Activated naive CD4-positive, alpha-beta T cell treated with anti-CD3 and anti-CD28 coated beads, Interleukin-2, amount 10 ng/mL, durations not matched to agents 7 days and 5 days (primary cell): ENCODE measurements at places on chromosomes 13 and 19.

GRCh38 chr13:85638265-85638664 lies 161.0 kb downstream of the SLITRK6 start:
- no peak for DNase-seq

- DNase-seq = no peak
Observed at GRCh38 chr13:108609353-108609752, 20.1 kb upstream of the MYO16 start.

DNA sequence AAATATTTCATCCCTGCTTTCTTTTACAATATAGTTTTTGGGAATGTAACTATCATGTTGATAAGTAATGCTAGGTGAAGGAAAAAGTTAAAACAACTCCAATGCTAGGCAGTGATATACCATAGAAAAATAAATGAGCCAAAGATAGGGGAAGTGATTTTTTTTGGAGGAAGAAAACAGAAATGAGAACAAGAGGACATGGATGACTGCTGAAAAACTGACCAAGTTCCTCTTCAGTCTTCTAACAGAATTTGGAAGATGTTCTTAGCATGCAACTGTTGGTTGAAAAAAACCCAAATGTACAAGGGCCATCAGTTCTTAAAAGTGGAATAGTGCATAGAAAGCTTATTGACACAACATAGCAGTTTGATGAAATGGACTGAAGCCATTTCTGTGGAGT lies 262.5 kb upstream of the STARD13 start:
- no peak for DNase-seq

DNA sequence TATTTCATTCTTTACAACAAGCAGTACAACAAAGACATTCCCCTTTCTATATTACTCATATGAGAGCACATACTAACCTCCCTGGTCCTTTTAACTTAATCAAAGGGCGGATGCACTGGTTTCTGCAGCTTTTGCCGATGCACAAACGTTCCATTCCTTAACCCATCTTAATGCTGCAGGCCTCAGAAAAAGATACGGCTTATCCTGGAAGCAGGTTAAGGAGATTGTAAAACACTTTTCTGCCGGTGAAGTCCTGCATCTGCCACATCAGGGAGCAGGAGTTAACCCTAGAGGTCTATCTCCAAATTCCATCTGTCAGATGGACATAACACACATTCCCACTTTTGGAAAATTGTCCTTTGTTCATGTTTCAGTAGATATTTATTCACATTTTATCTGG lies 11.5 kb upstream of the ZNF814 start:
- DNase-seq = no peak

- DNase-seq = no peak
Observed at GRCh38 chr19:45182758-45183157, 4.2 kb downstream of the BLOC1S3 start.

- DNase-seq = no peak
Observed at GRCh38 chr13:95480131-95480545, 72.4 kb upstream of the CLDN10 start.

DNA sequence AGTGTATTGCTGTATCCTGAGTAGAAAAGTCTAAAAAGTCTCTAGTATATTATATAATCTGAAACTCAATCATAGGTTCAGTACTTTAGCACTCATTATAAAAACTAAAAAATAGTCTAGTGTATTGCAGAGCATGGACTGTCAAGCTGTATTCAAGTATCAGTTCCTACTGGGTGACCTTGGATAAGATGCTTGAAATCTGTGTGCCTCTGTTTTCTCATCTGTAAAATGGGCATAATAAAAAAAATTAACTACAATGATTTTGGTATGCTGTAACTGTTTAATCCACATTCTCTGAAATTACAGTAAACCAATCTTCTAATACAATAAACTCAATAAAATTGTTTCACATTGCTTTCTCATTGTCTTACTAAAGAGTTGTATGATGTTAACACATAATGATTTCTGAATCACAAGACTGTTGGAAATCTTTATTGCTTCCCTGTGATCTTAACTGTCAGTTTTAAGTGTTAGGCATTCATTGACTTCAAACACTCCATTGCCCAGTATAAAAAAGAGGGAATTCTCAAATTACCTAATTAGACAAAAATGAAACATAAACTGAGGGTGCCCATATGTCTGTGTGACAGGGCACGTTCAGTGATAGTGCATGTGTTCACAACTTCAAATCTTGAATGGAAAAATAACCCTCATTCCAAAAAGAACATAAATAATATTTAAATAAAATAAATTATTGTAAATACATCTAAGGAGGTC lies 2.2 kb downstream of the STARD13 start:
- DNase-seq = no peak

- DNase-seq = no peak
Observed at GRCh38 chr19:2536461-2536860, 60.5 kb downstream of the GADD45B start.

- DNase-seq = no peak
Observed at GRCh38 chr19:782878-783668, 14.2 kb upstream of the PTBP1 start.

GRCh38 chr19:294946-295686 lies 3.9 kb upstream of the PLPP2 start:
- peak; percentile 60 for DNase-seq

DNA sequence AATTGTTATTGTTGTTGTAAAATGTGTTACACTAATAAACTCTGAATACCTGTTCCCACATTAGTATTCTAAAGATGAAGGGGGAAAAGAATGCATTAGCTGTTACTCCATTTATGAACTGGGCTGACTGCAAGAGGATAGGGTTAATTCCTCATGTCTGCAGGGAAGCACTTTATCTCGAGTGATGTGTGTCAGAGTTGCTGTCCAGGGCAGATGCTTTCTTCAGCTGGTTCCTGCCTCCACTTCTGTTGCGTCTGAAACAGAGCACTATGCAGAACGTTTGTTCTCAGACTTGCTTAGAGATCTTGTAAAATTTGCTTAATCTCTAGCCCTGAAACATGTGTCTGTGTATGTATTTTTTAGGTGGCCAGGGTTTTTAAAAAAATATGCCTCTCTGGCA lies 318.8 kb downstream of the SPRY2 start:
- DNase-seq = no peak

DNA sequence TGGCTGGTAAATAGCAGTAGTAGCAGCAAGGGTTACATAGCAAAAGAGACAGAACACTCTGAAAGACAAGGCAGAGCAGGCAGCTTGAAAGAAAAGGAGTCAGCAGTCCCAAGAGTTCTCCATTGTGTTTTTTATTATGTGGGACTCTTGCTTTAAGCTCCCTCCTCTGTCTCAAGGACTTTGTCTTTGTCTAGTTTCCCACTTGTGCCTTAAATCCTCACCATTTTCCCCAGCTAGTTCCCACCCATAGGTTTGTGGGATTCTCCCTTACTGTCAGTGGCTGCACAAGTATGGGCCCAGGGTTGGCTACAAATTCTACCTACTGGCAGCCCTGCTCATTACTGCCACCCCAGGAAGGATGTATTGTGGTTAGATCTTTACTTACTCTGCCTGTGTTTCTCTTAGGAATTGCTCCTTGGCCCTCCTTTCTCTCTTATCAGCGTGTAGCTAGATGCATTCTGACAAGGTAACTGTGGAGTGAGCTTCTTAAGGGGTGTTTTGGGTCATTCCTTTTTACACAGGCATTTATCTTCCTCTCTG lies 413.4 kb upstream of the PCDH9 start:
- no peak for DNase-seq

DNA sequence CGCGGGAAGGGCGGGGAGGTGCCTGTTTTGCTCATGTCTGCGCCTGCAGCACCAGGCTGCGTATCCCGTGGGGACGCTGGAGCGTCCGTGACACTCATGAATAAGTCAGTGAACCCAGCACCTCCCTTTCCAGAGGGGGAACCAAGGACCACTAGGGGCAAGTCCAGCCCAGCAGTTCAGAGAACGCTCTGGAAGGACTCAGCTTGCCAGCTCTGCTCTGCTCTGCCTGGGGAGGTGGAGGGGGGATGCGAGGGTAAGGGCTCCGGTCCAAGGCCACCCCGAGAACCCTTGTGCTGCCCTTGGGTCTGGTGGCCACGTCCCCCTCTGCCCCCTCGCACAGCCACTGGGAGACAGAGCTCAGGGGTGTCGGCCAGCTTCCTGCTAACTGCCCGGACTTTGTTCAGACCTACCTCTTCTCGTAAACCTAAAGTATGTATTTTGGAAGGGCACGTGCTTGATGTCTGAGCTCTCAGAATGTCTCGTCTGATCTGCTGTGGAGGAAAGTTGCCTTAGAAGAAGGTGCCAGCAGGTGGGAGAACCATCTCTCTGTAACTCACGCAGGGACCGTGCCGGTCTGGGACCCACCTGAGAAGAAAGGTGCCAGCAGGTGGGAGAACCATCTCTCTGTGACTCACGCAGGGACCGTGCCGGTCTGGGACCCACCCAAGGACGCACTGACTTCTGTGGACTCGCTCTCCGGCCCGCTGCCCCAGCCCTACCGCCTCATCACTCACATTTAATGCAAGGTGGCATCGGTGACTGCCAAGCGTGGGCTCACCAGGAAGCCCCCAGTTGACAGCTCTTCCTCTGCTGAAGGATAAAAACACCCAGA lies 34.1 kb downstream of the TMEM255B start:
- DNase-seq = no peak

GRCh38 chr13:84263354-84264069 lies 381.2 kb upstream of the SLITRK1 start:
- no peak for DNase-seq

- DNase-seq = no peak
Observed at GRCh38 chr19:29517412-29517811, 8.4 kb upstream of the VSTM2B start.

GRCh38 chr19:44820648-44821609 lies 12.0 kb downstream of the BCAM start:
- DNase-seq = no peak

- no peak for DNase-seq
Observed at GRCh38 chr19:51525651-51526050, 5.8 kb downstream of the SIGLEC6 start.

DNA sequence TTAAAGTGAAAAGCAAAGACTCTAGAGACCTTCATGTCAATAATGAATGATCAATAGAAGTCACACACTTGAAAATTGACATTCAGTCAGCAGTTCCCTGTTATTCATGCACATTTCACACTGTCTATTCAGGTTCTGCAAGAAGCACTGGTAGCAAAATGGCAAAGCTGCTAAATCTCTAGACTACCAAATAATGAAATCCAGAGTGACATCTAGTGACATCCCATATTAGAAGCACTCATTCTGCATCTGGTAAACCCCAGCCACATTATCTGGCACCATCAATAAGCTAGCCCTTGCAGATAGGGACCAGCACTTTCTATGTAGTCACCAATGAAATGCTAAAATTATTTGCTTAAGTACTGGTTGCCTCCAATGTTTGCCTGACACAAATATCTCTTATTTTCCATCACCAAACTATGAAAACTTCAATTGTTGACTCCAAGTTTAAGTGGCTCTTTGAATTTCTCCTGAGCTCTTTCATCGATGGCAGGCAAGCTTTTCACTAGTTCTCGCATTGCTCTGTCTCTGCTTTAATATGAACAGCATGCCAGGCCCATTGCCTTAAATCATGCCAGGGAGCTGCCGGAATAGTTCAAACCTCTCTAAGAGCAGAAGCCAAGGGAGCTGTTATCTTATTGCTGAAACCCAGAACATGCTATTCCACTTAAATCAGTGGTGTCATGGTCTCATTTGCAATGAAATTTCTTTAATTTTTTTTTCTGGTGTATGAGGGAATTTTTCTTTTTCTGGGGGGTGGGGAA lies 409.9 kb downstream of the MZT1 start:
- DNase-seq = no peak

GRCh38 chr19:44607049-44607448 lies 6.3 kb upstream of the IGSF23 start:
- no peak for DNase-seq

- DNase-seq = no peak
Observed at GRCh38 chr13:23844132-23844531, 45.1 kb downstream of the MIPEP start.

DNA sequence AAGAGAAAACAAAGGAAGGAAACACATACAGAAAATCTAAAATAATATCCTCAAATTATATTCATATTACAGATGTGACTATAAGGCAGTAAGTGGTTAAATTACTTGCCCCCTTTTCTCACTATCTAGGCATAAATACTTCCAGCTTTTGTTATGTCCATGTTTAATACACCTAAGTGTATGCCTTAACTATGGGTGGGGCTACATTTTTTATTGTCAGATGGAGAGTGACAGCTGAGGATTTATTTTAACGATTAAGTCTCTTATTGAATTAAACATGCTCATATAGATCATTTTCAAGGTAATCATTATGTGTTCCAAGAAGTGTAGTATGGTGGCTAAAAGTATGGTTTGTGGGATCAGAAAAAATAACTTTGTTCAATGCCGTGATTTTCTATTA lies 909.3 kb downstream of the GPC5 start:
- no peak for DNase-seq

- DNase-seq = no peak
Observed at GRCh38 chr13:78520425-78520824, 82.9 kb downstream of the POU4F1 start.

GRCh38 chr19:44752816-44753625 lies 4.5 kb downstream of the BCL3 start:
- DNase-seq = peak; percentile 98

DNA sequence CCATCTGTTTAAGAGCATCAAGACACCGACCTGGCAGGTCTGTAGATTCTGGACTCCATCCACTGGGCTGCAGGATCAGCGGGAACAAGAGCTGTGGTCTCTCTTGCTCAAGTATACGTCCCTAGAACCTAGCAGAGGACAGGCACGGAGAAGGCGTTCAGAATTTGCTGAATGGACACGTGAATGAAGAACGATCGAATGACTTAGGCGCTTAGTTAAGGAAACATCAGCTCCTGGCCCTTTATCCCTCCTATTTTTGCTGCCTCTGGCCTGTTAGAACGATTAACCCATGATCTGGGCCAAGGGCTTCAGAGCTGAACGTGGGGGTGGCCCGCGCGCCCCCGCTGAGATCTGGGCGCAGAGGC lies 953 bp downstream of the DZIP1 start:
- DNase-seq = no peak

GRCh38 chr13:21420706-21421105 lies 38.4 kb downstream of the ZDHHC20 start:
- DNase-seq = no peak

GRCh38 chr19:13781547-13781946 lies 7.3 kb downstream of the C19orf53 start:
- no peak for DNase-seq

GRCh38 chr19:20244356-20244755 lies 77.3 kb downstream of the ZNF486 start:
- DNase-seq = no peak

GRCh38 chr13:79581870-79582315 lies 100.9 kb downstream of the NDFIP2 start:
- no peak for DNase-seq

DNA sequence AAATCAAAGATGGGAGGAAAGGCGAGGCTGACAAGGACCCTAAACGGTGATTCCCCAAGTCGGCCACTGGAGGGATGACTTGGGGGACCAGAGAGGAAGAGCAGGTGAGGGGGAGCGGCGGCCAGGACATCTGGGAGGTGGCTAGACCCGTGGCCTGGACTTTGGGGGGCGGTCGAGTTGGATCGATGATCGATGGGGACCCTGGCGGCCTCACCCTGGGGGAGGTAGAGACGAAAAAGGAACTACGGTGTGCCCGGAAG lies 7.7 kb upstream of the CIRBP start:
- DNase-seq = peak; percentile 54
